ENCODE measurements at places on chromosomes 7 and 10.

DNA sequence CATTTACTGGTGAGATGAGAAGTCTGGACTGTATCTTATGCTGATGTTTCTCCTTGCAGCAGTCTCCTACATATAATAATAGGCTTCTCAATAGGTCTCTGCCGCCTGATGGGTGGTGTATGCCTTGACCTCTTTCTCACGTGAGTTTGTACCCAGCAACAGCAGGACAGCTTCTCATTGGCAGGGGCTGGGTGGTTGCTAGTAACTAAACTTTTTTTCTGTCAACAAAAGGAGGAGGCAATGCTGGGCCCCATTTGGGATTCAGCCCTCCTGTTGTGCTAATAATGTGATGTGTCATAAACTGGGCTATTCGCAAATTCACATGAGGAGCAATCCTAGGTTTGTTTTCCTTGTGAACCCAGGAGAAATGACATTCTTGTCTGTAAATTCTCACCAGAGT is 533.6 kb downstream of the GATA3 start:
- DNase-seq: no peak

DNA sequence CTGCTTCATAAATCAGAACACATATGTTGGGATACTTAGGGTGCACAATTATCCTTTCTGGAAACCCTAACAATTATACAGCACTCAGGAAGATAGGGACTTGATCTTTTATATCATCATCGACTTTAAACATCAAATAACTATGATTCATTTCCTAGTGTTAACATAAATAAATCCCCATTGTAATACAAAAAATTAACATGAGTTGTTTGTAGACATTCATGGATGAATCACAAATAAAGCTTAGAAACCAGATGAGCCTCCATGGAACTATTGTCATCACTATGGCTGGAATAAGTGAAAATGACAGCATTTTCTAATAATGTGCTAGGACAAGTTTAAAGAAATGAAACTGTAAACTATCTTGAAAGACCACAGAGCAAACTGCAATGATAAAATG is 821.7 kb downstream of the GATA3 start:
- DNase-seq: peak; percentile 57

DNA sequence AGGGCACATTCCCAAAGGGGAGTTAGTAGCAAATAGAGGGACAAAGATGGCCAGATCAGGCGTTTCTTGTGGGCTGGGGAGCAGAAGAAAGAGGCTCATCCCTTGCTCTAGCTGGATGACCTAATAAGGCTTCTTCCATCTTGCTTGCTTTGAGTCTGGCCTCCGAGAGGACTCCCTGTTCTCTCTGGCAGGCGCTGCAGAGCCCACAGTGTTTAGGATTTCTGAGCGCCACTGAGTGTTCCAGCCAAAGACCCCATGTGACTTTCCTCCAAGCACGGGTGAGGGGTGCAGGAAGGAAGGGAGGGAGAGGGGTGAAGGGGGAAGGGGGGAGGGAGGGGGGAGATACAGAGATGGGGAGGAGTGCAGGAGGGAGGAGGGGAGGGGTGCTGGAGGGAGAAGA is 203.8 kb upstream of the SVIL start:
- no peak for DNase-seq

DNA sequence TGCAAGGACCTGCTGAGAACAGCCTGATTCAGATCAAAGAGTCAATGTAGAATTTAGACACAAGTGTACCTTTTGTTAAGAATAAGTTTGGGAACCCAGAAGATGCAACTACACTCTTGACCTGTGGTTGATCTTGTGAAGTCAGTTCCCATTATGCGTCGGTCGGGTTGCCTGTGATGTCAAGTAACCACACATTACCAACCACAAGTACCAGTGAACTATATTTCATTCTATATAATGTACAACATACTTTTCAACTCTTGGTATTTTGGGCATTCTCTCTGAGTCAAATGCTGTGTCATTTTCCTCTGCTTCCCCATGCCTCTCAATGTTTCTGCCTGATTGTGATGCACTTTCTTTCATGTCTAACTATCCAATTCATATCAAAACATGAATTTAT is 426.2 kb downstream of the ETV1 start:
- no peak for DNase-seq

GRCh38 chr7:41694495-41694894 is 8.4 kb downstream of the INHBA start:
- no peak for DNase-seq

GRCh38 chr10:130337305-130337640 is 201.1 kb downstream of the GLRX3 start:
- no peak for DNase-seq

DNA sequence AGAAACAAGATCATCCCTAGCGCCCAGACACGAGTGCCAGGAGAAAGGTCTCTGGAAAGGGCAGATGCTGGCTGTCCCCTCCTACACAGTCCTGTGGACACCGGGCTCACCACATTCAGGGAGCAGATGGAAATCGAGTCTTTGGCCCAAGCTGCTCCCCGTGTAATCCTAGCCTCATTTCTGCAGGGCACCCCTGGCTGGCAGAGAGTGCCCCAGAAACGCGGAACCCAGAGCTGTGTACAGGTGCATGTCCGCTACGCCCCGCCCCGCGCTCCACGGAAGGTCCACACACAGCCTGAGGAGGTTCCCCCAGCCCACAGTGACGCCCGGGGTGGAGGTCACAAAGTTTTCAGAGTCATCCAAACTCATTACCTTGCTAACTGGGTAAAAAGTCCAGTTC is 202.8 kb downstream of the MAD1L1 start:
- no peak for DNase-seq

- DNase-seq: no peak
Observed at GRCh38 chr7:157438121-157439025, 101.6 kb downstream of the DNAJB6 start.

- no peak for DNase-seq
Observed at GRCh38 chr10:79413196-79413595, 32.2 kb downstream of the ZCCHC24 start.

DNA sequence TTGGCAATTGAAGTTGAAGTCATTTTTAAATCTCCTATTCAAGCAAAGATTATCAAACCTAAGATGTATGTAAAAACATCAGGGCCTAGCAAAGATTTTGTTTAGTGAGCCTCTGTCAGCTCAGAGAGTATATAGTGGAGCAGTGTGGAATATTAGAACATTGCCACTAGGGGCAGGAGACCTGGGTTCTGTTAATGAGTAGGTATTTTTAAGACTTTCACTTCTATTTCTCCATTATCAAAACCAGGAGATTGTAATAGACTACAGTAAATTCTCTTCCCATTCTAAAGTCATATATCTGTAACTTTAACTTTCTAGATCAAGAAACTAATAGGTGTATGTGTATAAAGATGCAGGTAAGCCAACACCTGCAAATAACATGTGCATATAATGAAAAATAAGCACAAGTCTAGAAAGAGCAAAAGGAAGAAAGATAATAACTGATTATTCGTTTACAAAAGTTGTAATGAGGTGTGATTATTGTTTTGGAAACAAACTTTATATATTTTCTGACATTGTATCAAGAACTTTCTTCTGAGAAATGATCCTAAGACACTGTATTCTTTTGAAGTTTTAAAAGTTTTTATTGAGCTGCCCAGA is 64.4 kb downstream of the KCND2 start:
- DNase-seq: peak; percentile 33

- peak; percentile 60 for DNase-seq
Observed at GRCh38 chr7:24980534-24981170, 674 bp upstream of the OSBPL3 start.

DNA sequence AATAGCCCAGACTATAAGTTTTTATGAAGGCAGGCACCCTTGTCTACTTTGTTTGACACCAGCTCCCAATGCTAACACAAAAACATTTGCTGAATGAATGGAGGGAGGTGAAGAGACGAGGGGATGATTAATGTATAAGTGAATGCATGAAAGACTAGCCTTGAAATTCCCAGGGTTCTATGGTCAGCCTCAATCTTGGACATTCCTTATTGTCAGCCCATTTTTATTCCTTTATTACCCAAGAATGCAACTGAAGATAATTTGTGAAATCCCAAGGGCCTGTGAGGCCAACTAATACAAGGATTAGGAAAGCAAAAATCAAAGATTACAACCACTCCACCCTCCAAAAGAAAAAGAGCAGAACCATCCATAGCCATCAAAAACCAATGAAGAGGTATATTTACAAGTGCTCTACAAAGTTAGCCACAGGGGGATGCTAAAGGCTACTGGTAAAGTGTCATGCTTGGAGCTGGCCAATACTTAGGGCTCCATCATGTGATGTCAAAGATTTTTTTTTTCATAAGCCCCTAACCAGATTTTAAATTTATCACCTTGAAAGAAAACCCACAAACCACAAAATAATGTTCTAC is 40.0 kb upstream of the ASAH2 start:
- peak; percentile 35 for DNase-seq

DNA sequence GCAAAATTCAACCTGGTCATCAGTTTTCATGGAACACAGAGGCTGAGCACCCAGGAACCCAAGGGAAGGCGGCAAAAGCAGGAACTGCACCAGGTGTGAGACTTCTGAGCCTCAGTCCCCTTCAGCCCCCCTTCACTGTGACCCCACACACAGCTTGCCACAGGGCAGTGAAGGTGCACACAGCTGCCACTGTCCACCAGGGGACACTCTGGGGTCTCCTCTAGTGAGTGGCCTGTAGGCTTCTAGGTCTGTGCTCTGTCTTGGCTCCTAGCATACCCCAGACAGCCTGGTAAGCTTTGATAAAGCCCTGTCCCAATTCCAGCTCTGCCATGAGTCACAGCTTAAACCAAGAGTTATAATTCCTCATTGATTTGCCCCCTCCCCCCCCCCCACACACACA is 12.1 kb downstream of the KCNH2 start:
- DNase-seq: no peak

- no peak for DNase-seq
Observed at GRCh38 chr10:94315975-94316464, 46.7 kb downstream of the NOC3L start.

DNA sequence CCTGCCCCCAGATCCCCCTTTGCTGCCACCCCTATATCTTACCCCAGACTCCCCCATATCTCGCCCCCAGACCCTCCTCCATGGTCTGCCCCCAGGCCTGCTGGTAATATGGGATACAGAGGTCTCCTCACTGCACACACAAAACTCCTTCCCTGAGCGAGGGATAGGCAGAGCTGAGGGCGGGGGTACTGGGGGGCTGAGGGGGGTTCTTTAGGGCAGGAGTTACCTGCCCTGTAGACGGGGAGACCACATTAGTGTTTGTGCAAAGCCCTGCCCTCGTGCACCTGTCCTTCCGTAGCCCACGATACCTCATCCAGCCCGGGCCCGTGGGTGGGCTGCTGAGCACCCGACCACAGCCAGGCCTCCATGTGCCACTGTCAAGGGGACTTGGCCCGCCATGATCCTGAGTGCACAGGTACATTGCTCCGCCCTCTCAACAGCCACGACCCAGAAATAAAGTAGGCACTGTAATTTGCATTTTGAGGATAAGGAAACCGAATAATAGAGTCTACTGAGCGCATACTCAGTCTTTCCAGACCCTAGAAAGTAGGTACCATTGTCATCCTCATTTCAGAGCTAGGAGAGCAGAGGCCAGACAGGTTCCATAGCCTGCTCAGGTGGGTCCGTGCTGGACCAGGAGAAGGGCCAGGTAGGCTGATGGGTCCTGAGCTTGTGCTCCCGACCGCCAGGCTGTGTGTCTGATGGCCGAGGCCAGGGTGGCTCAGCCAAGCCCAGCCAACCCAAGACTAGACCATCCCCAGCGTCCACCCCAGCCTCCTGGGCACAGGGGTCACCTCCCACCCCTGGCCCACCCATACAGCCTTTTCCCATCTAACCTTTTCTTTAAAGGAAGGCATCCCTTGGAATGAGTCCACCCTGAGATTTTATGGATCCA is 115.2 kb downstream of the LHPP start:
- DNase-seq: no peak

DNA sequence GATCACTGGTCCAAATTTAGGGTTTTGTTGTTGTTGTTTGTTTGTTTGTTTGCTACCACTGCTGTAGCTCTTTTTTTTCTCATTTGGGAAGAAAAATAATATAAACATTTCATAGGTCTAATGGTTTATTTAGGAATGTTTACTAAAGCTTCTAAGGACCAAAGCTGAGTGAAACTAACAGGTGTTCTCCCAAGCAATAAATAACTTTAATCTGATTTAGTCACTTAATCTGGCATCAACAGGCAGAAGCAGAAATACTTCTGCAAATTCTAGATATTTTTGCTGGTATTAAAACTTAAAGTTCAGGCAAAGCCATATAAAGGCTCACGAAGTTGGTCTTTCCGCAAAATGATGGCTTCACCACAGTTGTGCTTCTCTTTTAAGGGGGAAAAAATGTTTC is 144.5 kb upstream of the YAE1 start:
- no peak for DNase-seq

GRCh38 chr7:116977172-116977571 is 23.9 kb downstream of the ST7 start:
- DNase-seq: no peak

DNA sequence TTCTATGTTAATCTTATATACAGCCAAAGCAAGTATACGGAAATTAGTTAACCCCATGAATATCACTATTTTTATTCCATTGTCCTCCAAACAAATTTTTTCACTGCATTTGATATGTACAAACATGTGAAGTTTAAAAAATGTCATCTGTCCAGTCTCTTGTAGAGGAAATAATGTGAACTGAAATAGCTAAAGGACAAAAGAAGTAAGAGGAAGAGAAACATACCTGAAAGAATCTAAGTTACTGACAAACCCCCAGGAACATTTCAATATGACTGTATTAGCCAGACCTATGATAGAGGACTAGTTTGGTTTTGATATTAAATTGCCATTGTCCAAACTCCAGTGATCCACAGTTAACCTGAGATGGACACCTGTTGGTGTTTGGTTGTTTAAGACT is 80.6 kb downstream of the NRCAM start:
- no peak for DNase-seq

DNA sequence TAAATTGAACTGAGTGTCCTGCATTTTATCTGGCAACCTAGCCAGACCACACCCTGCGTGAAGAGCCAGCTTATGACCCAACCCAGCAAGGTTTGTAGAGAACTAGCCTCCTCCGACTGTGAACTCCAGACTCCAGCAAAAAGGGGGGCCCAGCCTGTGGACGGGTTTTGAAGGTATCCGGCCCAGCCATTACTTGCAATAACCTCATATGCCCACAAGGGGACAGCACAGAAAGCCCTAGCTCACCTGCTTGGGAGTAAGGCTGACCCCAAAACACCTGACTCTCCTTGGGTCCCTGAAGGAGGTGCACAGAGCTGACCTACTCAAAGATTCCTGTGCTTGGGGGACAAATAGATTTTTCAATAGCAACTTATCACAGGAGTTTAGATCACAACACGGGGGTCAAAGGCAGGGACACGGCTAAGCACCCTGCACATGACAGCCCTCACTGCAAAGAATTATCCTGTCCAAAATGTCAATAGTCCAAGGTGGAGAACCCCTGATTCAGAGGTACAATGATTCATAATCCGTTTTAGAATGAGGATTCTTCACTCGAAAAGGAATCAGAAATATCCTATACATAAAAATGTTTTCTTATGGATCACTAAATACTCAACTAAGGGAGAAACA is 4.6 kb downstream of the TRPV6 start:
- DNase-seq: peak; percentile 13
